ENCODE measurements at places on chromosomes 11 and 22.

DNA sequence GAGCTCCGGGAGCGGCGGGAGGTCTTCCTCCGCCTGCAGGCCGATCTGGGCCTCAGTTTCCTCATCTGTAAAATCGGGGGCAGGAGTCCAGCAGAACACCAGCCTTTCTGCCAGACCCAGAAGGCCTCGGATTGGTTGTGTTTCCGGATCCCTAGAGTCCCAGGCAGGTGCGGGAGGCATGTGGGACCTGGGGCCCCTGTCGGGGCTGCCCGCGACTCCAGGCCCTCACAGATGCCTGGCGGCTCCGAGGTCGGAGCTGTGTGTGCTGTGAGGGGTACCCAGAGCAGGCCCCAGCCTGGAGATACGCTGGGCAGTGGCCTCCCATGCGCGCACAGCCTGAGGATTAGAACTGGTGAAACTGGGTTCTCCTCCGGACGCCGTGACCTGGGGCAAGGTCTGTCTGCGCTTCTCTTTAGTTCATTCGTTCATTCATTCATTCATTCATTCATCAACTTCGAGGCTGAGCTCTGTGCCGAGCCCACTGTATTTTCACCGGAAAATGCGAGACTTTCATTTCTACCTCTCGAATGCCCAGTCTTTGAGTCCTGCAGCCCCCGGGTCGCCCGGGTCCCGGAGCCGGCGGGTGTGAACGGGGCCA lies 24.6 kb downstream of the FLRT1 start:
- no peak for DNase-seq

DNA sequence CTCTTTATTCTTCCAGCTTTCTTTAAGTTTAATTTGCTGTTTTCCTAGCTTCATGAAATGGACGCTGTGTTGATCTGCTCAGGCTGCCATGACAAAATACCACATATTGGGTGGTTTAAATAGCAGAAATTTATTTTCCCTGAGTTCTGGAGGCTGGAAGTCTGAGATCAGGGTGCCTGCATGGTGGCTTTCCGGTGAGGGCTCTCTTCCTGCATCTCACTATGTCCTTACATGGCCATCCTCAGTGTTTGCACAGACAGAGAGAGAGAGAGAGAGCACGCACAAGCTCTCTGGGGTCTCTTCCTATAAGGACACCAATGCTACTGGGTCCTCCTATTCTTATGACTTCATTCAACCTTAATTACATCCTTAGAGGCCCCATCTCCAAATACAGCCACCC lies 28.7 kb downstream of the MCAM start:
- DNase-seq, result no peak

DNA sequence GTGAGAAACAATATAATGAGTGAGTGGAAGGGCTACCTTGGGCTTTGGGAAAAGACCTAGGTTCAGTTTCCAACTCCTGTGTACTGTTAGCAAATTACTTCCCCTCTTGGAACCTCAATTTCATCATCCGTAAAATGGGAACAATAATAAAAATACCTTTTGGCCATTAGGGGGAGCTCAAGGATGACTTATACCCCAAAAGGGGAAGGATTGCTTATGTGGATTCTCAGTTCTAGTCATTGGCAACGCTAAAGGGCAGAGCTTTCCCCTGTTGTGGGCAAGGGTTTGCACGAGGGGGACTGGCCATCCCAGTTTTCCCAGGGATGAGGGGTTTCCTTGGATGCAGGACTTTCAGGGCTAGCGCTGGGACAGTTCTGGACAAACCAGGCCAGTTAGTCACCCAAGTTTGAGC lies 3.1 kb upstream of the COMMD9 start:
- peak; percentile 85 for DNase-seq

DNA sequence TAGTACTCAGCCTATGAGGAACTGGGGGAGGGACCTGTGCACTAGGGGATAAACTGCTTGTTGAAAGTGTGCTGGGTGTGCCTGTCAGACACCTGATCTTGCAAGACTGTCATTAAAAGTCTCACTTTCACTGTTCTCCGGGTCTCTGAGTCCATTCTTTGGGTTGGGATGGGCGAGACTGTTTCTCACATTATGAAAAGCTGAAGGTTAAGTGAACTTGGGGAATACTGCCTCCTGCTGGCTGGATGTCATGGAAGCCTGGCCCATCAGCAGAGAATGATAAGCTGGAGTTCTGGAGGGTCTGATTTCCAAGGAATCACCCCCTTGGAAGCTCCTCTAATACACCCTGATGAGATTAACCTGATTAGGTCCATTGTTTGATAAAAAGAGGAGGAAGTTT lies 9.0 kb upstream of the VPREB1 start:
- no peak for DNase-seq

DNA sequence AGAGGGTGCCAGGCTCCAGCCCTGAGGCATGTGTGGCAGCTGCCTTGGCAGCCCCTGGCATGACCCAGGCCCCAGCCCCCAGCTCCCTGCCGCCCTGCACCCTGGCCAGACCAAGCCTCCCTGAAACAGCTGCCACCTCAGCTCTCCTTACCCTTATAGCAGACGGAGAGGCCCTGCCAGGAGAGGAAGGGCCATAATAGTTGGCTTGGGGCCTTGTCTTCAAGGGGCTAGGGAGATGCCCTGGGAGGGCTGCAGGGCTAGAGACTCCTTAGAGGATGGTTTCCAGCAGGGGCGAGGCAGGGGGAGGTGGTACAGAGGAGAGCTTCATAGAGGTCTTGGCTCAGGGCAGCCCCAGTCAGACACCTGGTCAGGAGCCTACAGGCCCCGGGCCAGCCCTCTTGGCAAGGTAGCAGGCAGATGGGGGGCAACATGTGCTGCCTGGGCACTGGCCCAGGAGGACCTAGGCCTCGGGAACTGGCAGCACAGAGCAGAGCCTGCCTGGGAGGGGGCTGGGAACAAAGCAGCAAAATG lies 13.0 kb downstream of the SMTN start:
- DNase-seq, result no peak

DNA sequence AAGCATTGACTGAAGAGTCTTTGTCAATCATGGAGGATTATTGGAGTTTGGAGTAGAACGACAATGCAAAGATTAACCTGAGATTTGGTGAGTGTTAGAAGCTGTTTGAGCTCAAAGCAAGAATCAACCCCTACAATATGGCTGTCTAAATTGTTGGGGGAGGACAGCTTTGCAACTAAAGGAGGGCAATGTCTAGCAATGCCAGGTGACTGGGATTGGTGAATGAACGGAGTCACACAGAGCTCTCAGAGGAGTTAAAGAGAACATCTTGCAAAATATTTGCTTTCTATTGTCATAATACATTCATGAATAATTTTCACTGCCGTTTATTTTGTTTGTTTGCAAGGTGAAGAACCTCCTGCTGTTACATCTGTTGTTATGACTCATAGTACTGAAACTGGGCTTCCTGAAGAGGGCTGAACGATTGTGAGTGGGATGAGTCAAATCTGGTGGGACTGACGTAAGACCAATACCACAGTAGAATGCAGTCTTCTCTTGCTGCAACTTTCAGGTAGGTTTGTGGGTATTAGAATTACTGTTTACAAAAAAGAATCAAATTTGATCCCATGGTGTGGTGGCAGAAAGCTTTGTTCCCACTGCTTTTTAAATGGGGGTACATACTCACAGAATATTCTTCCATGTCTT lies 281.9 kb downstream of the CADM1 start:
- no peak for DNase-seq

DNA sequence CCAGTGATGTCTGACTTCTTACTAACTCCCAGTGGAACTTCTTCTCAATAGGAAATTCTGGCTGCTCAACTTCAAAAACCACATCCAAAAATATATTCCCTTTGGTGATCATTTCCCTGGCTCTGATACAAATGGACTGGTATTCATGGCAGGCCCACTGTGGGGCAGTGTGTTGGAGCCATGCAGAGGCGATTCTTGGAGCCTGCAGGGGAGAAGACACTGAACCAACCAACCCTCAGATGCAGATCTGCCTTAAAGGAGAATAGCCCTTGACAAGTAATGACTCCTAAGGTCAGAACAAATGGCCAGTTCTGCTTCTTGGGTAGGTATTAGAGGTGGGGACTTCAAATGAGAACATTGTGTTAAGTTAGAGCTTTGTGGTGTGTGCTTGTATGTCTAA lies 12.2 kb downstream of the OR4D9 start:
- DNase-seq, result no peak

DNA sequence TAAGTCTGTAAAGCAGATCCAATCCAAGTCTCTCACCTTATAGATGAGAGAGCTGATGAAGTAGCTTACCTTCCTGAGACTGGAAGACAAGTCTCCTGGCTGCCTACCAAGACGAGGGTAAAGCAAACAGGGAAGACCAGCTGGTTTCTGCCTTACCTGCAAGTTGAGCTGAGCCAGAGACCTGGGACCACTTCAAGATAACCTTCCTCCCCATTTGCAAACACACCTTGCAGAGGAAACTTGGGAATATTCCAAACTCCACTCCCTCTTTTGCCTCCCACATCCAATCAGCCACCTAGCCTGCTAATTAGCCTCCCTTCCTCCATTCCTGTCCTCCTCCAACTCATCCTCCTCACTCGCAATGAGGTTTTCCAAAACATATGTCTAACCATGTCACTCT lies 23.4 kb upstream of the ROBO3 start:
- DNase-seq, result no peak

DNA sequence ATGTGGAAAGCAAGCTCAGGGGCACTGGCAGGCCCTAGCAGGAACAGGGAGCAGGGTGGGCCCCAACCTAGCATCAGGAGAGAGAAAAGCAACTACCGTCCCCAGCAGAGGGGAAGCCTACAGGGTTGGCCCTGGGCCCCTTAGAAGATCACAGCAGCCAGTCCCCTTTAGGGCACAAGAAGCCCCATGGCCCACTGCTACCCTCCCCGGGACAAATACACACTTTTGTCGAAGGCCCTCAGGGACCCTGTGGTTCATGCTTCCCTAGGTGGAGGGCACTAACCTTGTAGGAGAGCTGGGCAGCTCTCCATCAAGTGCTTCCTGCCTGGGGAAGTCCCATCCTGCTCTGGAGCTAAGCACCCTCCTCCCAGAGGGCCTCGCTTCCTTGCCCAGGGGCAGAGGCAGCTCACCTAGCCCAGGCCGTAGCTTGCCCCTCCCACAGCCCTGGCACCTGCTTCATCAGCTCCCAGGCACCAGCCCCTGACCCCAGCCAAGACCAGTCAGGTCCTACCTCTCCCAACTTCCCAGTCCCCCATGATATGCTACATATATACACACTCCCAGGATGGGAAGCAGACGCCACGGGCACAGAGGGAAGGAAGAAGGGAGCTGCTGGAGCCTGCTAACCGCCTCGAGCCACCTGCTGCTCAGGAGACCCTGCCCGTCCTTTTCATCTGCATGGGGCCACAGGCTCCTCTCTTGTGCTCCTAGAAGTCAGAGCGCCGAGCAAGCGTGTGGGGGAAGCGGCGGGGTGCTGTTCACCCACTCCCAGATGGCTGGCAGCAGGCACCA lies 20.1 kb downstream of the SUN2 start:
- no peak for DNase-seq

DNA sequence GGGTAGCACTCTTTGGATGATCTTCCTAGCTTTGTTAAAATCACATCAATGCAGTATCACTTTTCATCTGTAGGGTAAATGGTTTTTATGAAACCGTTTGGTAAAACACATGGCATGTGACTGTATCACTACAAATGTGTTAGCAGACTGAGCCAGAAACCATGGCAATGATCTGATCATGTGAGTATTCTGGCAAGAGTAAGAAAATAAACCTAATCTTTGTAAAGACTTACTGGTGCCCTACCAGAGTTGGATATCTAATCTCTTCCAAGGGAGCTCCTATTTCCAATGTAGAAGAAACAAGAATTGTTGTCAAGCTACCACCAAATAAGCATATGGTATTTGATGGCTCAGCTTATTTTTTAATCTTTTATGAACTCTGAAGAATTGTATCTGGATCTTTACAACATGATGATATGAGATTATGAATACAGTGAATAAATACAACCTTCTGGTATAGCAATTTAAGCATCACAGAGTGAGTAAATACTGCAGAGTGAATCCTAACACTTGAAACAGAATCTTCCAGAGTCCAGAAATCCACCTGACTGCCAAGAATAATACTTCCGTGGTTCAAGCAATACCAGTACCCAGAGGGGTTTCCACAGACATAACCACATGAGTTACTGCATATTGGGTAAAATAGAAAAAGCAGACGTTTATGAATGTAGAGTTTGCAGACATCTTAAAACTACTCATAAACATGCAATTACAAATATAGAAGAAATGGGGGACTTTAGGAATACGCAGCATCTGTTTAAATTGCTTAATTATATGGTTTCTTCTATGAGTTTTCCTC lies 238.8 kb downstream of the TTC28 start:
- no peak for DNase-seq

DNA sequence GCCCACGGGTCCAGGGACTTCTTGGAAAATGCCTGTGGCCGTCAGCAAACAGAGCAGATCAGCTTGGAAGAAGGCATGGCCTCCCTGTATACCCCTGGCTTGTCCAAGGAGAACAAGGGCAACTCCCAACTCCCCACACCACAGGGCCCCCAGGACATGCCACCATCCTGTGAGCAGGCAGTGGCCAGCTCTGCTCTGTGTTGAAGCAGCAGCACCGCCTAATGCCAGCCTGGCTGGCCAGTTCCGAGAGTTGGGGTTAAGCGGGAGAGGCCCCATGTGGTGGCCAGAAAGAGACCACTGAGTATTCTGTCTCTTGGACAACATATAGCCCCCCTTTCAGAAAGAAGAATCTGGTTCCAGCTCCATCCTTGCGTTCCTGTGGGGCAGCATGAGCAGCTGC lies 209.2 kb downstream of the CTTN start:
- no peak for DNase-seq

DNA sequence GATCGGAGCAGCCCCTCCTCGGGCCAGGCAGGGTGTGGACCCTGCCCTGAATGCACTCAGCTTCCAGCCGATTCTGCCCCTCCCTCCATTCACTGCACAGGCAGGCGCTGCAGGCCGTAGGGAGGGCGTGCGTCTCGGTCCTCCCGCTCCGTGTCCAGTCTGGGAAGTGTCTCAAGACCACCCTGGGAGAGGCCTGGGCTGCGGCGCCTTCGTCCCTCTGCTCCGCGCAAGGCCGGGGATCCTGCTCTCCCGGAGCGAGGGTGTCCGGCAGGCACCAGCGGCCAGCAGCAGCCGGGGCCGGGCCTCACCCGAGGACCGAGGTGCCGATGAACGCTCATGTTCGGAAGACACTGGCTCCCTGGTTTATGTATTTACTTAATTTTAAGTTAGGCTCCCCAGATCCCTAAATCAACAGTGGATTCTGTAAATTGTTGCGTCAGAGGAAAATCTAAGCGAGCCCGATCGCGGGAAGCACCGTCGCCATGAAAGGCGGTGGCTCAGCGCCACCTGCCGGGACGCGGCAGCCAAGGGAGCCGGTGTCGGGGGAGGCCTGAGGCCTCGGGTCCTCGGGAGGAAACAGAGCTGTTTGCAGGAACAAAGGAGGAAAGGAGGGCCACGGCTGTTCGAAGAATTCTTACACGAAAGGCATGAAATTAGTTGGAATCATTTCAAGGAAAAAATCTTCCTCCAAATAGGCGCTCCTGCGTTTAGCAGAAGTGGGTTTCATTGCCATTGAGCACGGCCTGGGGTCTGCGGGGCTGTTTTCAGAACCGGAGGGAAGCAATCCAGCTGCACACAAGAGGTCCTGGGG lies 195.3 kb downstream of the BRD1 start:
- DNase-seq, result no peak

GRCh38 chr11:35126879-35127581 lies 11.9 kb upstream of the CD44 start:
- DNase-seq, result no peak

- DNase-seq, result no peak
These were observed 10.5 kb downstream of the ELFN2 start for GRCh38 chr22:37416827-37417226.

GRCh38 chr11:118152552-118153471 lies at the start of gene SCN4B:
SCN4B (minus strand) TSS chr11:118152823; CDS start chr11:118152673, 150 bp downstream.
- DNase-seq, result no peak
